Left renal pelvis (tissue), 4 donors: ENCODE measurements at places on chromosomes 1 and 21. TPM values are rescaled to one million over a fixed set of nuclear protein-coding genes. Genes with fewer than 3 reads are reported as not detected.

Gene FALEC
- polyA plus RNA-seq, result 0.48 TPM

Gene CLDN19
- 84.5 TPM for polyA plus RNA-seq

Gene TMPRSS15
- 0.72 TPM for polyA plus RNA-seq

DNA sequence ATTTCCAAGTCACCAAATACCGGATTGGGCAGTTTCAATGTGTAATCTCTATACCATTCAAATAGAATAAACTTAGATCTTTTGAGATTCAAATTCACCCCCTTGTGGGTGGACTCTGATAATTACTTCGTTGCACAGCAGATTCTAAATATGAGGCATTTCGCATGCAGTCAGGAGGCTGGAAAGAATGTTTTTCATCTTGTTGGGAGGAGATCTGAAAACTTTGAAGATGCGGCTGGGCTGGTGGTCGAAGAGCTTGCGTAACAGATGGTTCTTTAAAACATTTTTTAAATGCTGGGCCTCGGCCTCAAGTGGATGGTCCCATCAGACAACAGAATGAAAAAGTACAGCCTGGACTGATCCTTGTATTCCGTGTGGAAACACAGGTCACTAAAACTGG lies 10.4 kb downstream of the NR5A2 start:
- DNase-seq, result no peak

- DNase-seq, result no peak
Observed at GRCh38 chr1:29543586-29543985, 307.3 kb downstream of the PTPRU start.

GRCh38 chr1:202807926-202808757 lies at the start of gene KDM5B:
Gene KDM5B, minus strand, starts transcription at chr1:202808421. Its CDS starts 116 bp downstream, at chr1:202808305.
- no peak for DNase-seq

GRCh38 chr21:27189870-27190269 lies 223.0 kb upstream of the ADAMTS5 start:
- no peak for DNase-seq
